Fibroblast of skin of left biceps (primary cell): ENCODE measurements at places on chromosomes 2 and 18.

GRCh38 chr2:20671736-20672080 is 4.8 kb downstream of the GDF7 start:
- no peak for DNase-seq

GRCh38 chr2:159506202-159506601 is 110.1 kb downstream of the BAZ2B start:
- DNase-seq, result no peak

- DNase-seq, result no peak
Observed at GRCh38 chr2:206217743-206218142, 56.7 kb upstream of the ZDBF2 start.

- DNase-seq, result no peak
Observed at GRCh38 chr2:171810422-171811244, 83.4 kb downstream of the SLC25A12 start.

DNA sequence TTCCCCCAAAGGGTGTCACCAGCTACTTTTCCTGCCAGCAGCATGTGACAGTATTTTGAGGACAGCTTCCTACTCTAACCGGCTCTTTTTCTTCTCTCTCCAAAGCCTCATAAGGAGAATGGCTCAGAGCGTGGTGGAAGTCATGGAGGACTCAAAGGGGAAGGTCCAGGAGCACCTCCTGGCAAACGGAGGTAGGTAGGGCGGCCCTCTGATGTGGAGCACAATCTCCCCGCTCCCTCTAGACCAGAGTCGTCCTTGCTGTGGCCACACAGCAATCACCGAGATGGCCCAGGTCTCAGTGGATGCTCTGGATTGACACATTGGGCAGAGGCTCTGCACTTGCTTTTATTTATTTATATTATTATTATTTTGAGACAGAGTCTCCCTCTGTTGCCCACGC is 32.4 kb downstream of the ATP6V1C2 start:
- no peak for DNase-seq

- no peak for DNase-seq
Observed at GRCh38 chr18:37335409-37335736, 230.2 kb downstream of the CELF4 start.

GRCh38 chr2:239894276-239894675 is 130.9 kb downstream of the NDUFA10 start:
- no peak for DNase-seq

DNA sequence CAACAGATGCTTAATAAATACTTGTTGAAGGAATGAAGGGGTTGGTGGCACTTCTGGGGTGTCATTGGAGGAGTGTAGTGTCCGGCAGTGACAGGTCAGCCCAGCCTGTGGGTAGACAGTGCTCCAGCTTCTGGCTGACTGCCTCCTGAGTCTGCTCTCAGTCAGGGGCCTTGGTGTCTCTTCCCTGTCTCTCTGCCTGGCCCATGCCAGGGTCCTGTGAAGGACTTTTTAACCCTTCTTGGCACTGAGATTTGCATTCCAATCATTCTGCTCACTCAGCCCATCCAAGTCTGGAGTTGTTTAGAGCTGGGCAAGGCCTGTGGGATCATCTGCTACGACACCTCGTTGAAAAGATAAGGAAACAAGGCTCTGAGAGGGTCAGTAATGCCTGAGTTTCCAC is 1.4 kb upstream of the KCNK3 start:
- DNase-seq, result no peak
